ENCODE measurements at places on chromosomes 3 and 15. TPM values are rescaled to one million over a fixed set of nuclear protein-coding genes. Genes with fewer than 3 reads are reported as not detected.
A peak's percentile ranks its signal among the peaks of the same experiment; 100 is the strongest.

The SCAANT1 gene
- not detected for total RNA-seq

The TMEM62 gene
- 9.4 TPM for total RNA-seq

The ZNF662 gene
- total RNA-seq, result 3.3 TPM

The SLC15A2 gene
- total RNA-seq, result 5.0 TPM

The STRIT1 gene
- not detected for total RNA-seq

The SH2D7 gene
- not detected for total RNA-seq

The TSPAN3 gene
- 85.2 TPM for total RNA-seq

DNA sequence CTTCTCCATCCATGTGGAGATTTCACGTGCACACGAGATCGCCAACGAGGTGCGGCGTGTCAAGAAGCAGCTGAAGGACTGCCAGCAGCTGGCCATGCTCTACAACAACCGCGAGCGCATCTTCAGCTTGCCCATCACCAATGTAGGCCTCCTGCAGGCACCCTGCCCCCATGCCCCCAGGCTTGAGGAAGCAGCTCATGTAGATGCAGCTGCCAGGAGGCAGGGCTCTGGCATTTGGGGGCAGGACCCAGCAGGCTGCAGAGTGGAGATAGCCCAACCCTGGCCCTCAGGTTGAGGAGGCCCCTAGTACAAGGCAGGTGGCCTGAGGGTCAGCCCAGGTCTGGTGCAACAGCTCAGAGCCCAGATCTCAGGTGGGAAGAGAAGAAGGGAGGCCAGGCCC is 36.4 kb downstream of the DNAH1 start:
- DNase-seq, result peak; percentile 37

GRCh38 chr3:101549473-101549872 is 12.2 kb upstream of the TRMT10C start:
- DNase-seq, result no peak

DNA sequence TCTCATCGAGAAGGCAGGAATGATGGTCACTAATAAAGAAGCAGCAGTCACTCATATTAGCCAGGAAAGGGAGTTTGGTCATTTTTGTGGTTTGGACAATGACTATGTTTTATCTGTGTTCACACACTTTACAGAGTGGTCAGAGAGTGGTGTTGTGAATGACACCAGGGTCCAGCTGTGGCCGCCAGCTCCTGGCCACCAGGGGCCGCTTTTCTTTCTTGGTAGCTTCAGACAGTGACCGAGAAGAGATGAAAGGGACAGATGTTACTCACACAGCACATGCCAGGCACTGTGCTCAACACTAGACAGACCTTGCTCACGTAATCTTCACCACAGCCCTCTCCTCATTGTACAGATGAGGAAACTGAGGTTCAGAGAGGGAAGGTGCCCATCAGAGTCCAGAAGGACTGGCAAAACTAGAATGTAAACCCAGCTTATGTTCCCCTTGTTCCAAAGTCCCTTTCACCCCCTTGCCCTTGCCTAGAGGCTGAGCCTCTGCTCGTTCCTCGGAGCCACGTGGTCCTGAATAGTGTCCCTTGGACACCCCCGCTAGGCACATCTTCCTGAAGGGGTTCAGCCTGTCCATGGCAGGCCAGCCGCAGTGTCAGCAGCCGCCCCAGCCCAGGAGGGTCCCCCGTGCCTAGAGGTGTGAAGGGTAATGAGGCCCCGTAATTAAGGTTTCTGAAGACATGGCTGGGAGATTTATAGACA is 55.6 kb downstream of the CYP11A1 start:
- no peak for DNase-seq

- no peak for DNase-seq
Observed at GRCh38 chr3:69330891-69331400, 54.9 kb downstream of the FRMD4B start.

DNA sequence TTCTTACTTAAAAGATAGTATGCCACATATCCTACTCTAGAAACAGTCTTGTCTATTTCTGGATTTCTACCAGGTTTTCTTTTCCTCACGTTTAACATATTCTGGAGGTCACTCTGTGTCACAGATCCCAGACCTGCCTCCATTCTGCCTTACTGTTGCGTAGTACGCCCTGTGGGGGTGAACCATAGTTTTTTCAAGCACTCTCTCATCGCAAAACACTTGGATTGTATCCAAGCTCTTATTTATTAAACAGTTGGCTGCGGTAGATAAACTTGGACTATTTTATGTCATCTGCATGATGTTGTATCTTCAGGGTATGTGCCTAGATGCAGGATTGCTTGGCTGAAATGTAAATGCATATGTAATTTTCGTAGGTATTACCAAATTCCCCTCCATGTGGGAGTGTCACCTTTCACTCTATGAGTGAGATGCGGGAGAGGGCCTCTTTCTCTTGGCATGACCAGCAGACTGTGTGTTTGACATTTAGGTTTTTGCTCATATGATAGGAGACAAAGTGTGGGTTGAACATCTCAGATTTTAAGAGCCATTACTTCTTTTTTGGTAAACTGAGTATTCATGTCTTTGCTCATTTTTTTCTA is 55.8 kb downstream of the ABTB1 start:
- no peak for DNase-seq

DNA sequence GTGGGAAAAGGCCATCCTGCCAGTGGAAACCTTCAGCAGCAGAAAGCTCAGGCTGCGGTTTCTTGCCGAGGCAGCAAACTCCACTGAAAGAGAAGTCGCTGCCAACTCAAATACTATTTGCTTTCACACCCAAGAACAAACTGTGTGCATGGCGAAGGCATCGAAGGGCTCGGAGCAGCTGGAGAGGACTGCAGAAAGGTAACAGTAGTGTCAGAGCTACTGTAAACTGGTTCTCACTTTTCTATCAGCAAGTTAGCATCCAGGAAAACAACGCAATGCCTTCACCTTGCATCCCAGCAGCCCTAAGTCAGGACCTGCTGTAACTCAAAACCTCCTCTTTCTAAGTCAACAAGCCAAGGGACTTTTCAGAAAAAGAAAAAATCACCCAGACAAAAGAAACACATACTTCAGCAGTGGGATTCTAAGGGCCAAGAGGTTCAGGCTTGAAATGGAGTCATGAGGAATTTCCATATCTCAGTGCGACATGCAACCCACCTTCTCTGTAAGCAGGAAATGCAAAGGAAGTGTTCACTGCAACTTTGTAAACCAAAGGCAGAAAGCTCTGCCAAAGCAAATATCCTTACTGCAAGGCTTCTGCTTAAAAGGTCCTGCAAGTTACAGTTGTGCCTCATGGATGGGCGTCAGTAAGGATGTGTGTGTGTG is 193.5 kb downstream of the FOXP1 start:
- DNase-seq, result peak; percentile 61

DNA sequence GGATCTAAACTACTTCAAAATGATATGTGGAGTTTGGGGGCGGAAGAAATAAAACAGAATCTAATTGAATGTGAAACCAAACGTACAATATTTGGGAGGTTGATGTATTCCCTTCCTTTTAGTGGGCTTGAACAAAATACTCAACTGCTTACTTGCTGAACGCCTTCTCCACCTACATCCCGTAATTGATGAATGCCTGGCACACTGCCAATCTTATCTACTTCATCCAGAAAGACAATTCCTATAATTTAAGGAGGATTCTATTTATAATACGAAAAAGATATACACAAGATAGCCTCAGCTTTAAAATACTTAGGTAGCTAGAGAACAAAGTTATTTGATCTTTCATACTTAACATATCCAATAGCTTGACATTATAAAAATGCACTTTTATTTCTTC is 23.1 kb upstream of the PDCD7 start:
- DNase-seq, result no peak

GRCh38 chr3:157059661-157060060 is 100.3 kb downstream of the CCNL1 start:
- DNase-seq, result no peak

- no peak for DNase-seq
Observed at GRCh38 chr15:101277943-101278564, 769 bp upstream of the SELENOS start.

GRCh38 chr15:93321881-93322282 is 232.9 kb upstream of the RGMA start:
- no peak for DNase-seq

DNA sequence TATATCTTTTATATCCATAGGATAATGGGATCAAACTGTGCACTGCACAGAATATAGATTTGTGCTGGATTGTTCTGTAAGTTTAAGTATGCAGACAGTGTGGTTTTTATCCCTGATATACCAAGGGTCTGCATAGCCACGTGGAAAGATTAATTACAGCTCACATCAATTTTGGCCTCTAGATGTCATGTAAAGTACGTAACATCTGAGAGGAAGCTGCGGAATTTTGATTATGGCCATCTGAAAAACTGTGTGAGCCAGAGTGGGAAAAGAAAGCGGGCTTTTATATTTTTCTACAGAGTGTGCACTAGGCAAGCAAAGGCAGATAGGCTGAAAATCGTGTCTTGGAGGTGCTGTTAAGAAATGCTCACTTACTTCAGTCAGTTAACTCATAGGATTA is 562.7 kb downstream of the GBE1 start:
- DNase-seq, result no peak

DNA sequence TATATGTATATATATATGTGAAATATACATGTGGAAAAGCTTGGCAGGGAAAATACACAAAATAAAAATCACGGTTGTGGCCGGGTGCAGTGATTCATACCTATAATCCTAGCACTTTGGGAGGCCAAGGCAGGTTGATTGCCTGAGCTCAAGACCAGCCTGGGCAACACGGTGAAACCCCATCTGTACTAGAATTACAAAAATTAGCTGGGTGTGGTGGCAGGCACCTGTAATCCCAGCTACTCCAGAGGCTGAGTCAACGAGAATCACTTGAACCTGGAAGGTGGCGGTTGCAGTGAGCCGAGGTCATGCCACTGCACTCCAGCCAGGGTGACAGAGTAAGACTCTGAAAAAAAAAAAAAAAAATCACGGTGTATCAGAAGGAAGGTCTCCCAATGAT is 20.8 kb upstream of the ARHGEF3 start:
- DNase-seq, result no peak

DNA sequence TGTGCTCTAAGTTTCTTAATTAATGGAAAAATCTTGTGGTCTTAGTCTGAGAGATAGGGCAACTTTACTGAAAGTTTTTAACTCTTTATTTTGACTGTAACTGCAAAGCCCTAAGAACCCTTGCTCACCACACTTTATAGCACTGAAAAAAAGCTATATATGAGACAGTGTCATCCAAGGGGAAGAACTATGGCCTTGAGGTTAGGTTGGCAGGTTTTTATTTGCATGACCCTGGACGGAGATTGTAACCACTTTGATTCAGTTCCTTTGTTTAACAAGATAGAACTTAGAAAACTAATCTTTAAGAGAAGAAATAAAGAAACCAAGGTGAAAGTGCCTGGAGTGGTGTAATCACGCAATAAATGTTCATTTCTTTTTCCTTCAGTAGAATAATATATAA is 30.6 kb upstream of the LYSMD4 start:
- DNase-seq, result no peak

- DNase-seq, result no peak
Observed at GRCh38 chr15:91894606-91895005, 41.1 kb downstream of the SLCO3A1 start.

GRCh38 chr15:83904107-83905040 is 250.5 kb downstream of the ADAMTSL3 start:
- DNase-seq, result no peak

- no peak for DNase-seq
Observed at GRCh38 chr15:56933410-56933809, 15.0 kb downstream of the TCF12 start.

DNA sequence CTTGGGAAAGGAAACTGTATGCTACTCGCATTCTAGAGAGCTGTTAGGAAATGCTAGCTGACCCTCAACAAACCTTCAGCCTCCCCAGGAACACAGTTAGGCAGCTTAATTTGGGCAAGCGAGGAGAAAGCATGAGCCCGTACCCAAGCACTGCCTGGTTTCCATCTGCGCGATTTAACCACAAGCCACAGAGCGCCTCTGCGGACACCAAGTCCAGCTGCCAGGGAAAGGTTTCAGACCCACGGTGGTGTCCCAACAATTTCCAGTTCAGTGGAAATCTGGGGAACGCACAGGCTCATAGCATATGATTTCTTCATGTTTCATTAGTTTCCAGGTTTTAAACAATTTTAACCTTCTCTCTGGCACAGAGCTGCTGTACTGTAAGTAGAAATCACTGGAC is 617.6 kb downstream of the FHIT start:
- no peak for DNase-seq

GRCh38 chr15:100571592-100572167 is 30.3 kb downstream of the LINS1 start:
- no peak for DNase-seq

GRCh38 chr15:98412852-98413251 is 235.5 kb upstream of the IGF1R start:
- DNase-seq, result no peak

- DNase-seq, result no peak
Observed at GRCh38 chr15:91099616-91099994, 452 bp upstream of the SV2B start.

DNA sequence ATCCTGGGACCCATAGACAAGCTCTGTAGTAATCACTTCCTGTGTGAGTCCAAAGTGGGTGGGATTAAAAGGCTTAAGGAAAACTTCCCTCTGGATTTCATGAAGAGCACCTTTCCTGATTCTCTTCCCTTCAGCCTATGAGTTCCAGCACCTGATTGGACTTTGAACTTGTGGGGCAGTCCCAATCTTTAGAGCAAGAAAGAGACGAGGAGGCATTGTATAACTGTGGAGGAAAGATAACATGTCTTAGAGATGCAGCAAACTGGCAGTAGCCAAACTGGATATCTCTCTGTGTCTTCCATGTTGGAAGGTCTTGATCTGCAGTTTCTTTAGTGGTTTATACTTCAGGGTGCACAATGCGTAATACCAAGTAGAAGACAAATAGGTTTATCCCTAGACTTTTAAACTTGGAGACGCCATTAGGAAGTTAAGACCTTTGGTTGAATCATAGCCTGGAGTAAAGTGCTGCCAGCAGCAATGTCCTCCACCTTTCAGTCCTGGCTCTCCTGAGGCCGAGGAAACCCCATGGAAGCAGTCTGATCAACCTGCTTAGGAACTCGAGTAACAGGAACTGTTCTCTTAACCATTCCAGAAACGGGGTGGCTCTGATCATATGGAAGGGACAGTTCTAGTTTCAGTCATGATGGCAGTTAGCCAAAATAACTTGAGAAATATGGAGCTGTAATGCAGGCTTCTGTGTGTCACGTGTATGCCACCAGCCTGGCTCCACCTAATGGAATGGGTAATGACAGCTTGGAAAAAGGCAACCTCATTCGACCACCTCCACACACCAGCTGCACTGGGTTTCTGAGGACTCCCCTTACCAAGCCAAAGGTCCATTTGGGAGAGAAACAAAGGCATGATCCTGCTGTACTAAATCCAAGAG is 4.7 kb downstream of the EIF1B start:
- DNase-seq, result peak; percentile 48

GRCh38 chr15:91928675-91929074 is 75.2 kb downstream of the SLCO3A1 start:
- DNase-seq, result no peak

DNA sequence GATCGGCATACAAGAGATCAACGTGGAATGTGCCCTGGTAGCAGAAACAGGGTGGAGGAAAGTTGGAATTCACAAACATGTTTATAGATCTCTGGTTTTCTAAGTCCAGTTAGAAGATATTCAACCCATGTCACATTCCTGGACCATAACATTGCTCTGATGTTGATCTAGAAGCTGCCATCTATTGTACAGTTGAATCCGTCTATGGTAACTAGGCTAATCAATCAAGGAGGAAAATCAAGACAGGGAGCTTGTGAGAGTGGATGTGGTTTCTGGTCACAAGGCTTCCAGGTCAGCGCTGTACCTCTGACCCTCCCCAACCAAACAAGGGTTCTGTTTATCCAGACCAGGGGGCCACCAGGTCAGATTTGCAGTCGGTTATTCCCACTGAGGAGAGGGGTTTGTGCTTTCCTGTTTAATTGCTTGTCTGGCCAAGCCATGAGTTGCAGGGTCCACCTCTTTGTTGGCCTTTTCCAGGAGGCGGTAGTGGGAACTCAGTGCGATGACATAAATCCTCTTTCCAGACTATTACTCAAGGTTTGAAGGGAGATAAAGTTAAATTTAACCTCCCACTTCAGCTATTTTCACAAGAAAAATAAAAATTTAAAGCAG is 130.3 kb downstream of the SLCO3A1 start:
- DNase-seq, result no peak

Data from Right ventricle myocardium superior (tissue), 1 donor.